NCI-H1417 treated with DMSO at 0.1 percent for 48 hours (cell line): ENCODE measurements at places on chromosomes 5 and 9.

DNA sequence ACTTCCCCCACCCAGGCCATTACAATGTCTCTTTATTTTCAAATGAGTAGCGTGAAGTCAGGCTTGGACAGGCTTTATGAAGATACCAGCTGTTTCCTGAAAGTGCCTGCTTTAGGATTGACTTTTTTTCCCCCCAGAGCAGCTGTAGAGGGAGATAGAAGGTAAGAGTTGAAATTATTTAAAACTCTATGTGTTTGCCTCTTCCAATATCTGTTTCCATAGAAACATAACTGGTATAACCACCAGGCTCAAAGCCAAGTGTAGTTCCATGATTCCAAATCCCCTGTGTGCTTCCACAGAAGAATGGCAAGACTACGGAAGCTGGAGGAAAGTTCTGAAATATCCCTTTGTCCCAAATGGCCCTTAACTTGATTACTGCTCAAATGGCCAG, 87.4 kb upstream of the TBC1D2 start:
- no peak for DNase-seq

DNA sequence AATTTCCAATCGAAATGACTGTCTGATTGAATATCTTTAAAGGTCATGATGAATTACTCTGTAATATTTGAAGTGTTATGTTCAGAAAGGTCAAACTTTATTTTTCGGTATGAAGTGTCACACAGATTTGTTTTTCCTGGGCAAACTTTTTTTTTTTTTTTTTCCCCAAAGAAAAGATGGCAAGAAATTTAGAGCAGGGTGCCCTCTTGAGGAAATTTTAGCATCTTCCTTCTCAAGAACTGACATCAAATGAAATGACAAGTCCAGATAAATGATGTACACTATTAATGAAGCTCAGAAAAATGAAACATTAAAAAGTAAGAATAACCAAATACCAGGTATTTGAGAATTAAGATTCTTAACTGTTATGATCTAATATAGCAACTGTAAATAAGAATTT, 123.6 kb downstream of the INVS start:
- no peak for DNase-seq

DNA sequence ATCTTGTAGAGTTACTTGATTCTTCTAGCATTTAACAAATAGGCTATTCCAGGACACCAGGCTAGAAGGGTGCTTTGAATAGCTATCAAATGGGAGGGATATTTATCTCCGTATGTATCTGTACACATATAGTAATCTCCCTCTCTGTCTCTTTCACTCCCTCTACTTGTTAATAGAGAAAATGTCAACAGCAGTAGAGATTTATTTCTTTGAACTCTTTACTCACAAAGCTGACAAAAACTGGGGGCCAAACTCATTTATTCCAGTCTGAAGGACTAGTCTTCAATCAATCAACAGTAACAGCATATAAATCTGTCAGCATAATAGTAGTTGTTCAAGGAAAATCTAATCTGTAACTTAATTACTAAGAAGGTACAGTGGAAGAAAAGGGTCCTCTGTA, 78.2 kb upstream of the FER start:
- DNase-seq: no peak

DNA sequence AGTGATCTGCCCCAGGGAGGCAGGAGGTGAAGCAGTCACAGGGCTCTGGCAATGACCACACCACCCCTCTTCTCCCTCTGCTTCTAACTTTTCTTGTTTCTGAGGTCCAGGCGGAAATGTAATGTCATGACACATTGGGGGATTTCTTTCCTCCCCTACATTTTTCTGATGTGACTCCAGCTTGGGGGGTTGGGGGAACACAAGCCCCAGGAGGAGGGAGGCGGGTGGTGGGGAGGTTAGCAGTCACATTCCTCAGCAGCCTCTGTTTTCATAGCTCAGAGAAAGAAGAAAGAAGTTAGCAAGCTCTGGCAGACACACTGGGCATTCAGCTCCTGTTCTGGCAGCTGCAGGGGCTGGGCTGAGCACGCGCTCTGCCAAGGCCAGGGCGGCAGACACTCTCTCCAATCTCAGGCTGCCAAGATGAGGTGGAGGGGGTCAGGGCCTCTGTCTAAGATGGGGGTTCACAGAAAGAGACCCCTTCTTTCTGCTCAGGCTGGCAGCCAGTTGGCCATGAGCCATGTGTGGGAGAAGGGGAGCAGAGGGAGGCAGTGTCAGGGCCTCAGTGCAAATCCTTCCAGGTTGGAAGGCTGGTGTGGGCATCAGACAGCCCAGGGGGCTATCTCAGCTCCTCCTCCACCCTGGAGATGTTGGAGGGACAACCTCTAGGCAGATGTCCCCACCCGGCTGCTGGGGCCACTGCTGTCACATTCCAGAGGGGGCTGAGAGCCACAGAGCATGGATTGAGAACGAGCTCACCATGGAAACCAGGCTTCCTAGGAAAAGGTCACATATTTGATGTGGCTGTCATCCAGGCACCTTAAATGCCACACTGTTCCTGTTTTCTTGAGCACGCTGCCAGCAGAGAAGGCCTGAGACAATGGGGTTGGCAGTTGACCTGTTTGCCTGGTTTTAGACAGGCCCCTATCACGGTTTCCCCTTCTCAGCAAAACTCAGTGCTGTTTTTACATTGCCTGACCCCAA, 20.1 kb upstream of the PFDN1 start:
- DNase-seq: no peak

- no peak for DNase-seq
Measured at GRCh38 chr5:142171270-142171669, 62.7 kb downstream of the NDFIP1 start.

- DNase-seq: no peak
Measured at GRCh38 chr5:131716650-131717049, 80.2 kb downstream of the FNIP1 start.

DNA sequence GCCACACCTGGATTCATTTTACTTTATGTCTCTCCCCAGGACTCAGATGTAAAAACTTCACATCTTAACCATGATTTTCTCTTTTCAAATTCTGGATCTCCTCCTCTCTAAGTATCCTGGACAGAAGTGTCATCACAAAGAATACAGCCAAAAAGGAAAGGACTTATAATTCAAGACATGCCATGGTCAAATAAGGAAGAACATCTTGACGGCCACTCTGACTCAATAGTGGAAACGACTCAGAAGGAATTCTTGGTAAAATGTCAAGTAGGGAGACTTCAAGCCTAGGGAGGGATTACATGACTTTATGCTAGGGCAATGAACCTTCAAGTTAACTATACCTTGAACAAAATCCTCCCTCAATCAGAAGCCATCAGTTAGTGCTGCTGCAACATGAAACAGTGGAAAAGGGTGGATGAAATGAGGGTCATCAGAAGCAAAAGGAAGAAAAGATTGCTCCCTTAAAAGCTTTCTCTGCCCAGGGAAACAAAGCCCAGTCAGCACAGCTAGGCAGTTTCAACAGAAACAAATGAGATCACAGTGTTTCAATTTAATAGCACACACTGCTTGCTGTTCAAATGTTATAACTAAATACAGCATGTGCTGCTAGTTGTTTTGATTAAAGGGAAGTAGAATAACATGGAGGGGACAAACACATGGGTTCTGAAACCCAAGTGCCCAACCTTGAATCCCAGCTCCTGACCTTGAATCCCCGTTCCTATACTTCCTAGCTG, 101.4 kb downstream of the LPAR1 start:
- no peak for DNase-seq

DNA sequence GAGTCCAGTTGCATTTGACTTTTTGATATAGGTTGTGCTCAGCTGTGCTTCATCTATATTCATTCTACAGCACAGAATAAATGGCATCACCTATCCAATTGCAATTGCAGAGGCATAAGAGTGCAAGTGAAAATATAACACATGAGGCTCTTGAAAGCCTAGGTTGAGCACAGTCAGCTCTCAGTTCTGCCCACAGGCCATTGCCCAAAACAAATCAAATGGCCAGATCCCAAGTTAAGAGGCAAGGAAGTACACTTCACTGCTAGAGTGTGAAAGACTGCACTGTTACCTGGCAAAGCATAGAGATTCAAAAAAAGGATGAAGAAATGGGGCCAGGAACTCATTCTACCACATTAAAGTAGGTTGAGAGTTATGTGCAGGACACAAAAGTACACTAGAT, 305.5 kb upstream of the SEMA6A start:
- no peak for DNase-seq

DNA sequence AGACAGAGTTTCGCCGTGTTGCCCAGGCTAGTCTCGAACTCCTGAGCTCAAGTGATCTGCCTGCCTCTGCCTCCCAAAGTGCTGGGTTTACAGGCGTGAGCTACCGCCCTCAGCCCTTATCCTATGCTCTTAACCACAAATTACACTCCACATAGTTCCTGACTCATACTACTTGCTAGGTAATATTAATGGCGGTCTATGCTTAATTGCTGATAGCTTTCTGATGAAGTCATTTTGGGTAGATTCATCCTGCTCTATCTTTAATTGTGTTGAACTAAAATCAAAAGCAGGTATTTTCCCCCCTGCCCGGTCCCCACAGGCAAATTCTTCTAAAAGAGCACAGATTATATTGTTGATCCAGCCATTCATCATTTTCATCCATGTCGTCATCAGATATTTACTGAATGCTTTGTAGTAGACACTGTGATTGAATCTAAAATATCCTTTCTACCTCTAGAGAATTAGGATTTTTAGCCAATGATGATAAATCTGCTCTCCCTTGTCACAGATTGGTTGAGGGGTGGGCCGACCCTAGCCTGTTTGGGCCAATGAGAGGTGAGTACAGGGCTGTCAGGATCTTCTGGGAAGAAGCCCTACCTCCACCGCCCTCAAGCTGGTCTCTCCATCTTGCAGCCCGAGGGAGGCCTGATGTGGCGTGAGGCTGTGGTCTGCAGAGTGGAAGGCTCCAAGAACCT, 144.8 kb downstream of the NR3C1 start:
- no peak for DNase-seq

DNA sequence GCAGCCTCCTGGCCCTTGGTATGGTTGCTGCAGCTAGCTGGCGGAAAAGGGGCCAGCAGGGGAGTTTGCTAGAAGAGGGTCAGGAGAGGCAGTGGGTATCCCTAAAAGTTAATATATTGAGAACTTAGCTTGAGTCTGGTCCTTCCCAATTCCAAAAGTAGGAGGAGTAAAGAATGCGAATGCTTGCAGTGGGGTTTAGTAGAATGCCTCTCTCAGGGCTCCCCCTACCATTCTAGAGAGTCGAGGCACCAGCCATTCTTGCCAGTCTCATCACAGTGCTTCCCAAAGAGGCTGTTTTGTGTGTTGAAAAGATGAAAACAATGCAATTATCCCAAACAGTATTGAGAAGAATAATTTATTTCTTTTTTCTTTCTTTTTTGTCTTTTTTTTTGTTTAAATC, 26.4 kb downstream of the TTC39B start:
- no peak for DNase-seq

DNA sequence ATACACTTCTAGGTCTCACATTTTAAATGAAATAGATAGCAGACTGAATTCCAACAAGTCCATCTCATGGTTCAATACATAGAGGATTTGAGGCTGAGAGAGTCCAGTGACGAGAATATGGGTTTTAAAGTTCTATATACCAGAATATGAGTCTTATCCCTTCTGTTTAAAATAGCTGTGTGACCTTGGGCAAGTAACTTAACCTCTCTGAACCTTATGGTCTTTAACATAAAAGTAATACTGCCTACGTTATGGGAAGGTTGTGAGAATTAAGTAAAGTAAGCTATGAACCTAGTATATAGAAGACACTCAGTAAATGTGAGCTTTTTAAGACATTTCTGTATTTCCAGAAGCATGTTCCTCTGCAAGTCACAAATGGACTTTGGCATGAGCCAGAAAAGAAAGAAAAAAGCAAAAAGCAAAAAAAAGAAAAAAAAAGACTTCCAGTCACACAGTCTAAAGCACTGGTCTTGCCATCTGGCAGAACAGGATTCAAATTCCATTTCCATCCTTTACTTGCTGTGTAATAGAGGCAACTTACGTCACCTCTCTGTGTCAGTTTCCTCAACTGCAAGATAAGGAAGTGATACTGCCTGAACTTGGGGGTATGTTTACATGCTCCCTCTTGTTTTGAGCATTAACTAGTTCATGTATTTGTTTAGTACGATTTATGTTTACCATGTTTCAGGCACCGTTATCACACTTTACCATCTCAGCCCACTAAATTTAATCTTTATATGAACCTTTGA, 248.2 kb downstream of the TRIM32 start:
- no peak for DNase-seq

- DNase-seq: no peak
Measured at GRCh38 chr5:37391591-37391990, 12.5 kb downstream of the WDR70 start.

DNA sequence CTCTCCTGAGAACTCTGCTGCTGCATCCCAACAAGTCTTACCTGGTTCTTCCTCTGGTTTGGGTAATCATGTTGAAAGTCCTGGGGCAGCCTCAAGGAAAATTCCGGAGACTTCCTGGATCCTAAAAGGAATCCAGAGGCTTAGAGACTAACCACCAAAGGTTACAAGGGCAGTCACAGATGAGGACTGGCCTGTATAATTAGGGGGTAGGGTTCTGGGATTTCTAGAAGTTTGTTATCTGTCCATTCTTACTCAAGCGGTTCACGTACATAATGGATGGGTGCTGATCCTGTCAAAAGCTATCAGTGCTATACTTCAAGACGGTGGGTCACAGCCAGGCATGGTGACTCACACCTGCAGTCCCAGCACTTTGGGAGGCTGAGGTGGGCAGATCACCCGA, 51.4 kb upstream of the EPB41L4B start:
- no peak for DNase-seq

GRCh38 chr9:122091682-122092592, 1.2 kb downstream of the TTLL11 start:
- no peak for DNase-seq

GRCh38 chr5:170626507-170627150, 122.8 kb downstream of the KCNIP1 start:
- no peak for DNase-seq

- no peak for DNase-seq
Measured at GRCh38 chr5:67695369-67695768, 498.8 kb upstream of the CD180 start.

DNA sequence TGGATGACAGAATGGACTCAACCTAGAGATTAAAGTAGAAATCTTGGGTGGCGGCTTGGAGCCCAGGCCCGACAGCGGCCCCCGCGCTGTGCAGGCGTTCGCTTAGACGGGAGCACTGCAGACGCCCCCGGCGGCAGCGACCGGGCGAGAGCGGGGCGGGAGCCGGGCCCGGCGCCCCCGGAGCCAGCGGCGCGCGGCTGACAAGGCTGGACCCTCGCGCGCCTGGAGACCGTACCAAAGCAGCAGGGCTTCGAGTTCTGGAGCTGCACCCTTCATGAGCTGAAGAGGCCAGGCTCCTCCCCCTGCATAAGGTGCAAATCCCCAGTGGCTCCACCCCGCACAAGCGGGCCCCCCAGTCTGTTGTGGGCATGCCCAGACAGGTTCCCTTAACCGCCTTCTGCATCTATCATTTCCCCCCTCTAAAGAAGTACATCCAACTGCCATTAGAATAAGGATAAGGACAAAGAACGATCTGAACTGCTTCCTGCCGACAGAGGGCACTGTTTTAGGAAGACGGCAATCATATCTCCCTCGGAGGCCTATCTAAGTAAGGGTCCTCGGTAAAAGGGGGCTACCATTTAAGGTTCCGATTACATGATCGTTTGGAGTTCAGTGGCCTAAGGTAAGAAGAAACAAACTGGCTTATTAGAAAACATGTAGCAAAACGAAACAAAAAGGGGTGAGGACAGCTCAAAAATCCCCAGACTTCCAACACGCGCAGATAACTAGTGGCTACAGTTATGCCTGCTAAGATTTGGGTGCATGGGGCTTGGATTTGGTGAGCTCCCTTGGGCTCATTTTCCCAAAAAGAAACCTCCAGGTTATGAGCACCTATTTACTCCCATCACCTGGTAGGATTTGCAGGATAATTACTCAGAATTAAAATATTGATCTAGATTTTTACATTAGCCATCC, 66.3 kb downstream of the RGMB start:
- no peak for DNase-seq

- DNase-seq: no peak
Measured at GRCh38 chr5:654071-654778, 38.9 kb downstream of the TPPP start.
